ENCODE measurements at places on chromosomes 2 and 18. TPM values are rescaled to one million over a fixed set of nuclear protein-coding genes. Genes with fewer than 3 reads are reported as not detected.

GRCh38 chr18:46222710-46223360 lies 118.7 kb downstream of the HAUS1 start:
- DNase-seq = no peak

- no peak for DNase-seq
These were observed 68.6 kb downstream of the CCDC138 start for GRCh38 chr2:108855194-108855593.

The PREPL gene
- polyA plus RNA-seq = 36.3 TPM

The TUBA3E gene
- 28.8 TPM for polyA plus RNA-seq

GRCh38 chr2:218293715-218294429 lies 1.6 kb upstream of the TMBIM1 start:
- DNase-seq = peak; percentile 7

The G6PC2 gene
- polyA plus RNA-seq = not detected

DNA sequence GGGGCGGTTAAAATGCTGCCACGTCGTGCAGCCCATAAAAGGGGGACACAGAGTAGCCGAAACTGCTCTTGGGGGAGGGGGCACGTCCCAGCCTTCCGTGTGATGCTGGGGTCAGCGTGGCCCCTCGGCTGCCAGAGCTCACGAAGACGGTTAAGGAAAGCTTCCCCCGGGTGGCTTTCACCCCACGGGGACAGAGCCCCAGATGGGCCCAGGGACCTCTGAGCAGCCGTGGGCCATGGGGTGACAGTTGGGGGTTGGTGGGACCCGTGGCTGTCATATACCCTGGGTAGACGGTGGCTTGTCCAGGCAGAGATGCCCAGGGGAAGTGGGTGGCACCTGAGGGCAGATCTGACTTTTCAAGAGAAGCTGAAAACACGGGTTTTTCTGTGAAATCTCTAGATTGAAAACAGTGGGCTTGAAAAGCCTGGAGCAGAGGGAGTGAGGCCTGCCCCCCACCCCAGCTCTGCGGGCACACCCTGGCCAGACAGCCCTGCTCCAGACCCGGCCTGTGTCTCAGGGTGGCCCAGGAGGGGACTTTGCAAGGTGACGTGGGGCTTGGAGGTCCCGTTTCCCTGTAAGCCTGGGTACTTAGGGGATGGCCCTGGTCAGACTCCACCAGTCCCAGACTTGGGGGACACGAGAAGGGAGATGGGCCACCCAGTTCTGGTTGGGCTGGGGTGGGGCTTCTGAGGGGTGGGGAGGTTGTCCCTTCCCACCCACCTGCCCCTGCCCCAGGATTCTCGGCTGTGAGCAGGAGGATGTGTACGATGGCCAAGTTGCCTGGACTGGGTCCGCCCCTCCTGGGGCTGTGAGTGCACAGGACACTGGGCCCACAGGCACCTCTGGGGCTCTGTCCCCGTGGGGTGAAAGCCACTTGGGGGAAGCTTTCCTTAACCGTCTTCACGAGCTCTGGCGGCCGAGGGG lies 652 bp downstream of the NEU4 start:
- DNase-seq = peak; percentile 10

DNA sequence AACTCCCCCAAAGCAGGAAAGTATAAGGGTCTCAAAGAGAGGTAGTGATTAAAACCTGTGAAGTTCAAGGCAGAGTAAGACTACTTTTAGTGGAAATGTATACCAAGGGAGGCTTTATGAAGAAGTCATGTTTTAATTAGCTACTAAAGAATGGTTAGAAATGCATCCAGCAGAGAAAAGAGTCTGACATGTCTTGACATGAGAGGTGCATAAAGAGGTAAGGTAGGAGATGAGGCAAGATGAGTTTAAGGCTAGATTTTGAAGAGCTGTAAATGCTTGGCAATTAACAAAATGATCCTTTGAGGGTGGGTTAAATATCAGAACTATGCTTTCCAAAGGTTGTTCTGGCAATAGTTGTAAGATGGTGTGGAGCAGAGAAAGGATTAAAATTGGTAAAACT lies 88.7 kb upstream of the WDSUB1 start:
- DNase-seq = no peak

The RDH14 gene
- polyA plus RNA-seq = 53.9 TPM

DNA sequence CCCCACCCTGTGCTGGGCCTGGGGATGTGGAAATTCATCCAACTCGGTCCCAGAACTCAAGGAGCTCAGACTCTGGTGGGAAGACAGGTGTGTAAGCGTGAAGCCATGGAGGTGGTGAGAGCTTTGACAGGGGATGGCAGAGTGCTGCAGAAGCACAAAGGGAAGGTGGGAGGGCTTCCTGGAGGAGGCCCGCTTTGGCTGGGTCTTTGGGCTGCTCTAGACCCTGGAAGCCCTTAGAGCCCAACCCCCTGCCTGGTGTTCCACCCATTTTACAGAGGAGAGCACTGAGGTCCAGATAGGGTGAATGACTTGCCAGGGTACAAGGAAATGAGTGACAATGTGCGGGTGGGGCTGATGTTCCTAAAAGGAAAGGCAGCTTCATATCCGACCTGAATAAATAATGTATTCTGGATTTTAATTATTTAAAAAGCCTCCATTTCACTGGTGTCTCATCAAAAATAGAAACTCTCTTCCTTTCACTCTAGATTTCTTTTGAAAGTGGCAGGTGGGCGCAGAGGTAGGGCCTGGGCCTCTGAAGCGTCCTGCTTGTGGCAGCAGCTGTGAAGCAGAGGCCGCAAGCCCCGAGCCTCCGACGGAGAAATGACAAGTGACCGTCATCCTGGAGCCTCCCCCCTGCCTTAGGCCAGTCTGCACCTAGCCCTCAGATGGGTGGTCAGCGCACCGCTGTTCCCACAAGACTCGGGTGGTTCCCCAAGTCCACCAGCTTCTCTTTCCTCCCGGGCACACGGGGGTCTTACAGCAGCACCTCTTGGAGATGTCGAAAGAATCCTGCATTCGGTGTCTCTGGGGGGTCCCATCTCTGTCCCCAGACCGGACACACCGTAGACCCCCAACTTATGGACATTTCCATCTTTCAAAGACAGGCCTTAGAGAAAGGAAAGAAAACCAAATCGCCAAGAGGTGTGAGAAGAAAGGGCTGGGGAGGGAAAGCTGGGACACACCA lies 71.0 kb upstream of the TAF1B start:
- no peak for DNase-seq

The ITGB6 gene
- polyA plus RNA-seq = 0.32 TPM

GRCh38 chr2:134527381-134527780 lies 191.4 kb downstream of the TMEM163 start:
- DNase-seq = no peak

DNA sequence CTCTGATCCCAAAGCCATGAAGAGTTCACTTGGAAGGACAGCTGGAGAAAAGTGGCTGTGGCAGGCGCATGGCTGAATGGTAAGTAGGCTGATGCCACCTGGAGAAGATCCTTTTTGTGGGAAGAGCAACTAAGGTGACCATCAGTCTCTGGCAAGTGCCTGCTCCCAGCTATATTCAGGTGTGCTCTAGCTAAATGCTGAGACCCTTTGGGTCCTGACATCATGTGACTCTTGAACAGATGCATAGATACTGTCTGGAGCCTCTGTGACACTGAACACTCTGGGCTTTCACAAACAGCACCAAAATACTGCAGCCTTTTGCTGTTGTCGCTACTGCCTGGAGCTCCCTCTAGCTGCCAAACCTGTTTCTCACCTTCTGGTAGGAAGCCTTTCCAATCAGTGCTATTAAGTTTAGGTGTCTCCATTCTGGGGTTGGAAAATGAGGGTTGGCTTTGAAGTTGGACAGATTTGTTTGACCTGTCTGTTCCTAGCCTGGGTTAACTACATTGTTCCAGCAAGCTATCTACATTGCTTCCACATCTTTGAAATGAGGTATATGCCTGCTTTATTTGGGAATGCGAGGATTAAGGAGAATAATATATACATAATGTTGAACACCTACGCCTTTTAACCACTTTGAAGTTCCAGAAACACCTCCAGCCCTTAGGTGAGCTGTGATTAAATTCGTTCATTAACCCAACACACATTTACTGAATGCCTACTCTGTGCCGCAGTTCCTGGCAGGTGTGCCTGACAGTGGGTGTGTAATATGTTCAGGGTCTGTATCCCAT lies 3.1 kb downstream of the EGR4 start:
- DNase-seq = no peak

The PRPF40A gene
- 11.5 TPM for polyA plus RNA-seq

GRCh38 chr18:26865557-26865956 lies at the start of gene AQP4:
Gene AQP4, minus strand, starts transcription at chr18:26865707. Its CDS starts 18 bp downstream, at chr18:26865689.
- DNase-seq = peak; percentile 28

The L3MBTL4 gene
- 4.9 TPM for polyA plus RNA-seq

GRCh38 chr2:95053543-95053942 lies 28.0 kb downstream of the MAL start:
- no peak for DNase-seq

DNA sequence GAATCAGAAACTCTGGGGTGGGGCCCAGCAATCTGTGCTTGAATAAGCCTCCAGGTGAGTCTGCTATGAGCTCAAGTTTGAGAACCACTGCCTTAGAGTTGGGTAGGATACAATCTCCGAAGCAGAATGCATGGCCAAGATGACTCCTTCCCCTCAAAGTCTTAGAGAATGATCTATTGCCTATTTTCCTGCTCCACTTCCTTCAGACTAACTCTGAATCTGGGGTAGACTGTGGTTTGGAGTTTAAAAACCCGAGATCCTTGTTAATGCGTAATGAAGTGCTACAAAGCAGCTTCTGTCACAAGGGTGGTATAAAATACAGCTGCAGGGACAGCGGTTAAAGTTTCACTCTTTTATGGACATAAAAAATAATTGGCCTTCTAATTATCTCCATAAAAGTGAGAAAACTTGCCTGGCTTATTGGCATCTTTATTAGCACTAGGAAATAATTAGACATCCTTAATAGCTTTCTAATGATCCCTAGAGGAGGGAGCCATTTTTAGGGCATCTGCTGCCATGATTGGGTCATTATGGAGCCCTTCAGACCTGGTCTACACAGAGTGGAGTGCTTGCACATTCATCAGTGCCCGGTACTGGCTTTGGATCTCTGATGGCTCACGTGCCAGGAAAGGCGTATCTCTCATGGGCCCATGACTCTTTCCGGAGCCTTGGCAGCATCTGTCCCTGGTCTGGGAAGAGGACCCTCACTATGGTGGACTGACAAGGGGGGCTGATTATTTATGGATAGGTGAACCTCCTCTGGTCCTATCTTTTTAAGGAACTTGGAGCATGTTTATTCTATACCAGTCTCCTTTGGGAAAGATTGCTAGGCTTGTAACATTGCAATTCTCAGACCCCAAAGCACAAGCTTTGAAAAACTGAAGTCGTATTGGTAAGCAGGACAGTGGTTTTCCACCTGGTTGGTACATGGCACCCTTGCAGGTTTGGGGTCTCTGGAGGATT lies 28.2 kb downstream of the SIX2 start:
- DNase-seq = no peak

DNA sequence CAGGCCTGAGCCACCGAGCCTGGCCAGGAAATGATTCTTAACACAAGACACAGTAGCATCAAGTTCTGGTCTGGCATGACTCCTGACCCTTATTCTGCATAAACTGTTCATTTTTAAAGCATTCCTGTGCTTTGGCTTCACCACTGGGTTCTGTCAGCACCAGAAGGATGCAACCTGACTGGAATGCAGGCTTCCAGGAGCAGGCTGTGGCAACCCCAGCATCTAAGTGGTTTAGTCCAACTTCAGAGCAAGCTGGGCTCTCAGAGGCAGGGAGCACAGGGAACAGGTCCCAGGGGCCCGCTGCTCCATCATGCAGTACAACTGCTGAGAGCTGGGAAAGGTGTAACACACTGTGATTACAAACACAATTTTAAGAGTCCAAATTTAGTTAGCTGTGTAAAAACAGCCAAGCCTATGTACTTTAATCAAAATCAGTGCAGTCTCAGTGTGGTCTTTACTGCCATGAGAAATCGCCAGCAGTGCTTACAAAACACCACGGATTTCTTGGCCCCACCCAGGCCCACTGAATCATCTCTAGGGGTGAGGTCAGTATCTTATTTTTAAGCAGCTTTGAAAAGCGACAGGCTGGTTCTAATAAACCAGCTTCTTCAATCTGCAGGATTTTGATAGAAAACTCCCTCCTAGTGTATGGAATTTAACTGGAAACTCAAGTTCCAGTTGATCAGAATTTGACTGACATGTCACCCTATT lies 44.4 kb upstream of the TMEM182 start:
- DNase-seq = no peak

The CNNM3 gene
- polyA plus RNA-seq = 7.2 TPM

The CERS6 gene
- polyA plus RNA-seq = 25.6 TPM

DNA sequence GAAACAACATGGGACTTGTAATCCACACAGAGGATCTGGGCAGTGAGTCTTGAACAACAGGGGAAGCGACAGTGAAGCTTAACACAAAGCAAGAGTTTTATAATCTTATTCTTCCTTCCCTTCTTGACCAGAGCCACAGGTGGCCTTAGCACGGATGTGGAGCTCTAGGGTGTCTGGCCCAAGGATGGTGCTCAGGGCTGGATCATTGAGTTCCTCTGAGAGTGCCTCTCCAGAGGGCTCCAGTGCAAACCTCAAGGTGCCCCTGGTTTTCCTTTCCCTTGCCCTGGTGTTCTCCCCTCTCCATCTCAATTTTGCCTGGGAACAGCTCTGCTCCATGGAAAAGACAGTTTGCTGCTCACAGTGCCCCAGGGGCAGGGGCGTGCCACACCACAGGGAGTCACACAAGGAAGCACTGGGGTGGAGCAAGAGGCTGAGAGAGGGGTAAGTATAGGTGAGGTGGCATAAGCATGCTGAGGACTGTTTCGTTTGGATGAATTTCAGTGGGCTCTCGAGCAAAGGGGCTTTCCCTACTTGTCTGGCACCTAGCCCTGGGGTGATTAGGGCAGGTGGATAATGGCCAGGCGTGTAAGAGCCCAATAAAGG lies 88.6 kb upstream of the B3GNT7 start:
- DNase-seq = no peak

- no peak for DNase-seq
These were observed 147.2 kb downstream of the DTNA start for GRCh38 chr18:34857320-34857719.

The NAT8 gene
- polyA plus RNA-seq = not detected

DNA sequence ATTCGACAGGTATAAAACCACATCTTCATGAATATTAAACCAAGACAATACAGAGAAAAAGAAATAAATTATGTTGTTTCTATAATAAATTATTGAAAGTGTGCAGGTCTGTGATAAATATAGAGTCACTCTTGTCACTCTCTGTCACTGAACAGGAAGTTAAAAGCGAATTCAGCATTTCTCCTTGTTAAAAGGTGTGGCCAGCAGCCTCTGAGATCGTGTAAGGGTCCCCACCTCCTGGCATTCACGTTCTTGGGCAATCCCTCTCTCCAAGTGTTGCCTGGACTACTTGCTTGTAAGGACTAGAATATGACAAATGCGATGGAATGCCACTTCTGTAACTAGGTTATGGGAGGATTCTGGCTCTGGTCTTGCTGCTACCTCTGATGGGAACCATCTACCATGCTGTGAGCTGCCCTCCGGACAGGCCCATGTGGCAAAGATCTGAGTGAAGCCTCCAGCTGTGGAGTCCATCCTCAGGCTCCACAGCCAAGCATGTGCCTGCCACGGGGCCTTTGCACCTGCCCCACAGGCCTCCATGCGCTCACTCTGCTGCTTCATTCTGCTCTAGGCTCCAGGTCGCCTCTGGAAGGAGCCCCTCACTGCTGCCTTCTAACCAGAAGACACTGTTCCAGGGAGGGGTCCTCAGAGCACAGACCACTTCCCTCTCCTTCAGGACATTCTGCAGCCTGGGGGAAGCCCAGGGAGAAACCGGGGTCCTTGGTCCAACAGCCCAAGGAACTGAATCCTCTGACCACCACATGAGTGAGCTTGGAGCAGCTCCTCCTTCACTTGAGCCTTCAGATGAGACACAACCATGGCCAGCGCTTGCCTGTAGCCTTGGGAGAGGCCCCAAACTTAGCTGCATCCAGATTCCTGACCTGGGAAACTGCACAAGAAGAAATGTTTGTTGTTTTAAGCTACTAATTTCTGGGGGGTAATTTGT lies 202.9 kb upstream of the HDAC4 start:
- no peak for DNase-seq

GRCh38 chr18:75854174-75854573 lies 426.7 kb upstream of the SMIM21 start:
- DNase-seq = no peak

The PROKR1 gene
- polyA plus RNA-seq = 0.02 TPM

The CFAP53 gene
- 0.34 TPM for polyA plus RNA-seq

Measured in right cardiac atrium (tissue), 5 donors.